ENCODE measurements at places on chromosomes 7 and 10. TPM values are rescaled to one million over a fixed set of nuclear protein-coding genes. Genes with fewer than 3 reads are reported as not detected.
A peak's percentile ranks its signal among the peaks of the same experiment; 100 is the strongest.

DNA sequence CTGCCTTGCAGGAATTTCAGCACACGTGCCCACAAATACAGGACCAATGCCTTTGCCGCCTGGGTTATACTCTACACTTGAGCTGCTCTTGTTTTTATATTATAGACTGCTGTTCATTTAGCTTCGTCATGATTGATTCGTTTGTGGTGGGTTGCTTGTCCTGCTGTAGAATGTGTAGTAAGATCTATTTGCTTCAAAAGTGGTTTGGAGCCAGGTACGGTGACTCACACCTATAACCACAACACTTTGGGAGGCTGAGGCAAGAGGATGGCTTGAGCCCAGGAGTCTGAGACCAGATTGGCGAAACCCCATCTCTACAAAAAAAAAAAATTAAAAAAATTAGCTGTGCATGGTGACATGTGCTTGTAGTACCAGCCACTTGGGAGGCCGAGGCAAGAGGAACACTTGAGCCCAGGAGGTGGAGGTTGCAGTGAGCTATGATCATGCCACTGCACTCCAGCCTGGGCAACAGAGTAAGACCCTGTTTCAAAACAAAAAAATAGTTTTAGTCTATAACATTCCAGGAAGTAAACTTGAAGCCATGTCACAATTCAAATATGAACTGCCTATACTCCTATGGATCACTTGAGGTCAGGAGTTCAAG, 9.0 kb upstream of the RHBDD2 start:
- peak; percentile 77 for DNase-seq

DNA sequence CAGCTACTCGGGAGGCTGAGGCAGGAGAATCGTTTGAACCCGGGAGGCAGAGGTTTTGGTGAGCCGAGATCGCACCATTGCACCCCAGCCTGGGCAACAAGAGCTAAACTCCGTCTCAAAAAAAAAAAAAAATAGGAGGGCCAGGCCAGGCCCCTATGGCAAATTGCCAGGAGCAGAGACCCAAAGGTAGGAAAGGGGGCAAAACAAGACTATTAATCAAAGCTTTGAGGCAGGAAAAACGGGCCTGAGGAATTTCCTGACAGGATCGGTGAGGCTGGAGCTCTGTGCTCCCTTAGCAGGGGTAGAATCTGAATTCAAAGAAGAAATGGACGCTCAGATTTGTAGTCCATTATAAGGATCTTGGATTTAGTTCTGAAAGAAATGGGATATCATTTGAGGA, 2.8 kb upstream of the VOPP1 start:
- DNase-seq = no peak

GRCh38 chr7:118075936-118076335, 108.0 kb upstream of the LSM8 start:
- no peak for DNase-seq

The PCDH15 gene
- total RNA-seq = not detected

The TRAPPC14 gene
- 6.4 TPM for total RNA-seq
